ENCODE measurements at places on chromosomes 1 and 21.

- no peak for DNase-seq
Measured at GRCh38 chr1:217078078-217078690, 355.0 kb upstream of the ESRRG start.

- no peak for DNase-seq
Measured at GRCh38 chr1:160907976-160908375, 23.0 kb upstream of the ITLN1 start.

DNA sequence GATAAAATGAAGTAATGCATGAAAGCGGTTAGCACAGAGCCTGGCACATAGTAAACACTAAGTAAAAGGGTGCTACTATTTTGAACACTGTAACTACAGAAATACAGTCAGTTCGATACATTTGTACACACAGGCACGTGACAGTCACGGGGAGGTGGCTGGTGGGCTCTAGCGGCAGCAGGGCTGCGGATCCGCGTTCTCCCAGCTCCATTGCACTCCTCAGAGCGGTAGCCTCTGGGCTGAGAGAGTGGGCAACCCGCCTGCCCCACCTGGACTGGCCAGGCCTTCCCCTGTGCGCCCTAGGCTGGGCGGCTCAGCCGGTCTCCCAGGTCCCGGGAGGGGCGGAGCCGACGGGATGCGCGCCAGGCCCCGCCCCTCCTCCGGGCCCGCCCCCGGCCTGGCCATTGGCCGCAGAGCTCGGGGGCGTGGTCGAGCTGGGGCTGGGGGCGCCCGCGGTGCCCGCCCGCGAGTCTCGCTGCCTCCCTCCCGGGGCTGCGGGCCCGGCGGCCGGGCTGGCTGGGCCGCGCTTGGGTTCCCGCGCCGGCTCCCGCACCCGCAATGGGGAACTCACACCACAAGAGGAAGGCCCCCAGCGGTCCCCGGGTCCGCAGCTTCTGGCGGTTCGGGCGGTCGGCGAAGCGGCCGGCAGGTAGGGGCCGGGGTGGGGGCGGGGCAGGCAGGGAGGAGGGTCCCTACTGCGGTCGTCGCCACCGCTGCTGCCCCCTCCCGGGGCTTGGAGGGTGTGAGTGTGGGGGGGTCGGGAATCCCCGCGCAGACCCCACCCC is 51.2 kb upstream of the SYNC start:
- DNase-seq = no peak

- DNase-seq = no peak
Measured at GRCh38 chr21:43306911-43307676, 119.8 kb downstream of the SIK1 start.

DNA sequence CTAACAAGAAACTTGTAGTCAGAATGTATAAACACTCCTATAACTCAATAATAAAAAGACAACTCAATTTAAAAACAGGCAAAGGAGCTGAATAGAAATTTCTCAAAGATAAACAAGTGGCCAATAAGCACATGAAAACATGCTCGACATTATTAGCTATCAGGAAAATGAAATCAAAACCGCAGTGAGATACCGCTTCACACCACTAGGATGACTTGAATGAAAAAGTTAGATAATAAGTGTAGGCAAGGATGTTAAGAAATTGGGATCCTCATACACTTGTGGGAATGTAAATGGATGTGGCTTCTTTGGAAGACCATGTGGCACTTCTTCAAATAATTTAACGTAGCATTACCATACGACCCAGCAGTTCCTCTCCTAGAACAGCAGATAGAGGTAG is 8.9 kb downstream of the RALGPS2 start:
- DNase-seq = no peak

- DNase-seq = no peak
Measured at GRCh38 chr21:32562426-32562825, 22.9 kb downstream of the TCP10L start.

DNA sequence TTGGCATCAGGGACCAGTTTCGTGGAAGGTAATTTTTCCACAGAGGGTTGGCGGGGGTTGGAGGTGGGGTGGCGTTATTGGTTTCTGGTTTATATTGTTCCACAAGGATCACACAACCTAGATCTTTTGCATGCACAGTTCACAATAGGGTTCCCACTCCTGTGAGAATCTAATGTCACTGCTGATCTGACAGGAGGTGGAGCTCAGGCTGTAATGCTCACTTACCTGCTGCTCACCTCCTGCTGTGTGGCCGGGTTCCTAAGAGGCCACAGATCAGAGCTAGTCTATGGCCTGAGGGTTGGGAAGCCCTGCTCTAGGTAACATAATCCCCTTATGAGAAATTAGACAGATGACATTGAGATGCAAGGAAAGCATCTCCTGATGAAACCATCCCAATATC is 12.6 kb downstream of the GBP5 start:
- no peak for DNase-seq

- DNase-seq = no peak
Measured at GRCh38 chr1:163137556-163138265, 65.0 kb downstream of the RGS5 start.

- DNase-seq = no peak
Measured at GRCh38 chr1:168333562-168334276, 53.0 kb downstream of the TBX19 start.

DNA sequence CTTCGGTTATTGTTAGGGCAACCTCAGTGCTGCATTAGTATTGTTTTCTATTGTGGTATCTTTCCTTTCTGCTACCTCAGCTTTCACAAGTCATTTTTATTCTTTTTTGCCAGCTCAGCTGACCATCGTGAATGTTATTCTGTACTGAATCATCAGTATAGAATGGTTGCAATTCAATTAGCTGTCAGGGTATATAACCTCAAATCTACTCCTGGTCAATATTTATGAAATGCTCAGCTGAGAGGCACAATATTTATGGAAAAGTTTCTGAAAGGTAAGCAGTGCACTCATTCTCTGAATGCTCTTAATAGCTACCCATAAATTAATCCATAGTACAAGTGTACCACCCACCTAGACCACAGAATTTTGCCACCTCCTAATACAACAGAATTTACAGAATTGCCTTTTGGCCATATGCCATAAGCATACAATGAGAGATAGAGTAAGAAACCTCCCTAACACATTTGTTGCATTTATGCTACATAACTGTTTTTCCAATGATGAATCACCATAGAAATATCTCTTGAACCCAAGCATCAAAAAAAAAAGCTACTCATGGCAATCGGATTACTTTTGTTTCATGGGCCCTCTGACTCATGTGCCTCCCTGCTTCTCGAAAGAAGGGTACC is 732.6 kb upstream of the CHRM3 start:
- DNase-seq = no peak

GRCh38 chr1:248804771-248805681 is 20.7 kb downstream of the SH3BP5L start:
- DNase-seq = peak; percentile 96

DNA sequence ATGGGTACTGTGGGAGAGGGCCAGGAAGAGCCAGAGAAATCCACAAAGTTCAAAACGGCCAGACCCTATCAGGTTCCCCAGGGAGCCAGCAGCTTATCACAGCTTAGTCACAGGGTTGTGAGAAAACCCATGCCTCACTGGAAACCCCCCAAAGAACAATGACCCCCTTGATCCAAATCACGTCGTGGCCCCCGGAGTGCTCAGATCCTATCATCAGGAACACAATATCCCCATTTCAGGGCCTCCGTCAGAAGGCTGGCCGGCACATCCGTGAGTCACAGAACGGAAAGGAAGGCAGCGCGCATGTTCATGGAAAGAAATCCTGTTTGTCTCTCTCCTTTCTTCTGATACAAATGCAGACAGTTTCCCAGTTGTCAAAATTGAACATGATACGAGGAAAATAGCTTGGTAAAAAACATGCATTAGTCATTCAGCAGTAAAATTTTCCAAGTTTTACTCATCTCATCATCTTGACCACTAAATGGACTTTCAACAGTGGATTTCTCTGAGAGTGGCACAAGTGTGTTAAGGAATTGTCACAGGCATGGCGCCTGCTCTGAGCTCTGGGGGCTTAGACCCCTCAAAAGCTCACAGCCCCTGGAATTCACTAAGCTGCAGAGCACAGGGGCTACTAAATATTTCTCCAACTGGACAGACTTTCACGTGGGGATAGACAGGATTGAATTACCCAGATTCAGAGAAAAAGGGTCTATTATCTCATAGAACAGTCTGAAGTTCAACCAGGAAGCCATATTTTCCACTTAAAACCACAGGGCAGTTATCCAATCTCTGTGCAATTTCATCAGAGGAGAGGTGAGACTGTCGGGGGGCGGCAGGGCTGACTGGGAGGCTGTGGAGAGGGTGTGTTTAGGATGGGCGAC is 124.8 kb downstream of the RIPK4 start:
- DNase-seq = no peak

DNA sequence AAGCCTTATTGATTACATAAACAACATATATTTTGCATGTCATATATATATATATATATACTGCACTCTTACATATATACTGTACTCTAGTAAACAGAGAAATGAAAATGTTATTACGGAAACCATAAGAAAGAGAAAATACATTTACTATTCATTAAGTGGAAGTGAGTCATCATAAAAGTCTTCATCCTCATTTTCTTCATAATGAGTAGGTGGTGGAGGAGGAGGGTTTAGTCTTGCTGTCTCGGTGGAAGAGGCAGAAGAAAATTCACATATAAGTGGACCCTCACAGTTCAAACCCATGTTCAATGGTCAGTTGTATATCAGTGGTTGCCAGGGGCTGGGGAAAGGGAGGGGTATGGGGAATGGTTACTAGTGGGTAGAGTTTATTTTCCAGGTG is 8.0 kb upstream of the IFNLR1 start:
- no peak for DNase-seq

- DNase-seq = no peak
Measured at GRCh38 chr1:2783435-2784397, 17.8 kb downstream of the TTC34 start.

GRCh38 chr1:15899266-15899665 is 51.8 kb downstream of the SPEN start:
- DNase-seq = no peak

DNA sequence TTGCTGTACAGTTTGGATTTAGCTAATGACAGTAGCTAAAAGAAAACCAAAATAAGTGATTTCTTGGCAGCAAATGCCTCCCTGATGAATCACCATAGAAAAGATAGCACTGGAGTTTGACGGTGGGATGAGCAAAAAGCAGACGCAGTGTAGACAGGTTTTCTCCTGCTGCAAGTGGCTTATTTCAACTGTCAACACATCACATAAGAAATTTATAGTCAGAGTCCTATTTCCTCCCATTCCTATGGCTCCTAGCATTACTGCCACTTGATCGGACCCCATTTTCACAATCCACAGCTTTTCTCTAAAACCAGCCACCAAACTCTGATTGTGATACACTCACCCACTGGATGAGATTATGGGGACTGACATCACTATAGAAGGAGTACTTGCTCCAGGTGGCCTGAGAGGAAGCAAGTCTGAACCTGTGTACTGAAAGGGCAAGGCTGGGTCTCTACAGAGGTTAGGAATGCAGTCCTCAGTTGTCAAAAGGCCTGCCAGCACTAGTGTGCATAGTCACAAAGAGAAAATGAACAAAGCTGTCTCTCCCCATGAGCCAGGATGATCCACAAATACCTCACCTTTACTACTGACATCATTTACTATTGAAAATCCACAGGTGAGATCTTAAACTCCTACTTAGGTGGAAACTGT is 359.8 kb downstream of the LTN1 start:
- no peak for DNase-seq

DNA sequence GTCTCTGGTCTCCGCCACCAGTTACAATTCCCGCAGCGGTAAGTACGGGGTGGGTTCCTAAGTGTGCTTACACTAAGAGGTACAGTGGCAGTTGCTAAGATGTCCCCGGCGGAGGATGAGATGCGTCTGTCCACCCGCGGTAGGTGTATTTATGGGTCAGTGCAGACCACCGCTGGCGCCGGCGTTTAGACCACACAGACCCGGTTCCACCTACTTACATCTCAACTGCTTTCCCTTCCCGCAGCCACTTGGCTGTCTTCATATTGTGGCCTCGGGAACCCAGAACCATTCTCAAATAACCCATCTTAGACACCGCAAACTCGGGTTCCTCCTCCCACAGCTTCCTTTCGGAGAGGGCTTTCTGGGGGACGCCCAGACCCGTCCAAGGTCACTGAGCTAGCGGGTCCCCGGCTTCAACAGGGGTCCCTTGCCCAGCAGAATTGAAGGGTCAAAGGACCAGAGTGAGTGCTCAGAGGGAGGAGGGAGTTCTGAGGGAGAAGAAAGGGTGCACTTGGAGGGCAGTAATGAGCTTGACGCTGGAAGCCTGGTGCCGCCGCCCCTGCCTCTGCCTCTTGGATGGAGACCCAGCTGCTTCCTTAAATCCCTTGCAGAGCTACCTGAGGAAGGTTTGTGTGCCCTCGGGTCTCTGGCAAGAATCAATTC is 8.6 kb downstream of the NR5A2 start:
- DNase-seq = no peak

- DNase-seq = no peak
Measured at GRCh38 chr1:55309786-55310504, 94.8 kb upstream of the USP24 start.

DNA sequence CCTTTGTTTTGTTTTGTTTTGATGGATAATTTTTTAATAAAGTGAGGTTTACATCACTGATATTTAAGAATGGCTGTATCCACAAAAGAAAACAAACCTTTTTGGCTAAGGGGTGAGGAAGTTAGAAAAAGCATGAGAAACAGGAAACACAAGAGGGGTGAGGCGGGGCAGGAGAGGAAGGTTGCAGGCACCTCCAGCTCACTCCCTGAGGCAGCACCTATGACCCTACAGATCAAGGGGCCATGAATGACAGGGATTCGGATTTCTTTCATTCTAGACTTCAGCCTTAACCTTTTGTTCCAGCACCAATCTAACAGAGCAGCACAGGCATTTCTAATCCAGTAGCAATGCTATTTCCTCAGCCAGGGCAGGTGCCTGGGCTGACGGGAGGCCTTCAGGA is 4.4 kb downstream of the CLCA4 start:
- no peak for DNase-seq

DNA sequence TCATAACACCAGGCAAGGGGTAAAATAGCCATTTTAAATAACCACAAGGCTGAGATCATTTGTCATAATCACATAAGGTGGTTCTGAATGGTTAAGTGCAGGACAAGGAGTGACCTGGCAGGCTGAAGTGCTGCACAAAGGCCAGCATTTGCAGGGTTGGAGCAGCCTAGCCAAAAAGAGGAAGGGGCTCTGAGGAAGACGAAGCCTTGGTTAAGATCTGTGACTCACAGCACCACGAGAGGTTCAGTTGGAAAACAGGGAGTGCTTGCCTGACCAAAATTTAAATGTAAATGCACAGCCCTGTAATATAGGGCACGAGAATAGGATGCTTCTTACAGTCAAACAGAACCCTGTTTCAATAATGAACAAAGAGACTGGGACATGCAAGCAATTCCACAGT is 12.1 kb downstream of the ATP5PF start:
- peak; percentile 49 for DNase-seq

GRCh38 chr1:10561955-10562354 is 87.2 kb downstream of the PEX14 start:
- DNase-seq = no peak

DNA sequence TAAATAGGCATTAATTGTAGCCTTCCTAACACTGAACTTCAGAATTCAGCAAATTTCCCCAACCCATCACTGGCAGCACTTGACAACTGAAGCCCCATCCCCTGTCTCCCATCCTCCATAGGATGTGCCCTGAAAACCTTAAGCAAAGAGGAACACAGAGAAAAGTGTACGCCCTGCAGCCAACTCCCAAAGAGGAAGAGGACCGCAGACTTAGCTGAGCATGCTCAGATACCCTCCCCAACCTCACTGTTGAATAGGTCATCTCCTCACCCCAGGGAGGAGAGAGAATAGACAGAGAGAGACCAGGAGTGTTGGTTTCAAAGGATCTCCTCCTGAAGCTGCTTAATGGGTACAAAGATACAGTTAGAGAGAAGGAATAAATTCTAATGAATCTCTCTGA is 50.5 kb downstream of the CD2 start:
- DNase-seq = no peak
